ENCODE measurements at places on chromosomes 11 and 22.
A peak's percentile ranks its signal among the peaks of the same experiment; 100 is the strongest.

DNA sequence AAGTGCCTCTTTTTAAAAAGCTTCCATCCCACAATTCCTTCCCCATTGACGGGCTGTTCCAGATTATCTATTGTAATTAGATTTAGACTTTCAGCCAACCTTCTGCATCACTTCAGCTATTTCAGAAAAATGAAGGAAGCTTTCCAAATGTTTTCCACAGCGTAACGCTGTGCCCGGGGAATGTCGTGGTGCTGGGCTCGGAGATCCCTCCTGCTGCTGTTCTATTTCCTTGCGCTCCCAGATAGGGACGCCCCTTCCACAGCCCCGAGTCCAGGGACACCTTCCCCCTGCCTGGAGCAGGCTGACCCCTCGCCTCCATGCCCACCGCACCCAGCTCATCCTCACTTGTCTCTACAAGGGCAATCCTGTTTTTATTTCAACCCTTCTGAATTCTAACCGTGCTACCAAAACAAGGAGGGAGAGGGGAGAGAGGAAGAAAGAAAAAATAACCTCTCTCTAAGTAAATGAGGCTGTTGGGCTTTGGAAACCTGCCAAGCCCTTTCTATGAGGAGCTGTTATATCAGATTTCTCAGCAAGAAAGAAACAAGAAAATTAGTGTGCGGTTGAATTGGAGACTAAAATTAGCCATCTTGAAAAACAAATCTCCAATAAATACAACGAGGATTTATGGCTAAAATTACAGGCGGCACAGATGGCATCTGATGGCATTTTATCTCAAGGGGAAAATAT is 366.9 kb downstream of the BRD1 start:
- no peak for DNase-seq

GRCh38 chr11:50412832-50413231 is 380.2 kb downstream of the OR4C45 start:
- DNase-seq: no peak

DNA sequence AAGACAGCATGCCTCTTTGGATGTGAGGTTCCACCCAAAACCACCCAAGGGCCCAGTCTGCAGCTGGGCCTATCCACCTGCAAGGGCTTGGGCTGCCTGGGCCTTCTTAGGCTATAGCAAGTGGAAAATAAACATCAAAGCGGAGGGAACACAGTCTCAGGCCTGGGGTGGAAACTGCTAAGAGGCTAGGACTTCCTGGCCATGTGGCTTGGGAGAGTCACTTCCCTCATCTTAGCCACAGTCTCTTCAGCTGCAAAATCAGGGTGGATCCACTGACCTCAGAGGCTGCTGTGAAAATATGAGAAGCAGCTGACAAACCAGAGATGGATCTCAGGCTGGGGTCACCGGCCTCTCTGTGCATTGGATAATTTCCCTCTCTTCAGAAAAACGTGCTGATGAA is 30.6 kb upstream of the TFIP11 start:
- DNase-seq: no peak

GRCh38 chr11:77379934-77380333 is 78.4 kb upstream of the GDPD4 start:
- no peak for DNase-seq

- no peak for DNase-seq
Measured at GRCh38 chr11:843818-844692, 1.4 kb downstream of the TSPAN4 start.

DNA sequence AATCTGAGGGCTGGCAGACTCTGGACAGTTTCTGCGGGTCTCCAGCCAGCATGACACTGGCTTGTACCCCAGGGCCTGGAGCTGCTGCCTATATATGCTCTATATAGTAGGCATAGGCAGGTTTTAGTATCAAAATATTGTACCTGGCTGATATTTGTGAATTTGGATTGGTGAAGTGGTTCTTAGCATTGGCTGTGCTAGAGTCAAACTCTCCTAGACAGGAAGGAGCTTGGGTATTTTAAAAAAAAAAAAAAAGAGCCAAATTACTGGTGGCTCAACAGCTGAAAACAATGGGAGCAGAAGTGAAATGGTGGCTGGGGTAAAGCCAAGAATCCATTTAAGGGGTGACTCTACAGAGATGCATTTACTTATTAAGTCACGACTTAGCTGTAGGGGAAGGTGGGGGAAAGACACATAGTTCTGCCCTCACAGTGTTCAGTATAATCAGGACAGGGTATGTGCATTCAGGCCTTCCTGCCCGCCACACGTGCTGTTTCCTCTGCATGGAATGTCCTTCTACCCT is 11.0 kb upstream of the MTFP1 start:
- no peak for DNase-seq

- no peak for DNase-seq
Measured at GRCh38 chr11:71930556-71931244, 1.9 kb downstream of the RNF121 start.

DNA sequence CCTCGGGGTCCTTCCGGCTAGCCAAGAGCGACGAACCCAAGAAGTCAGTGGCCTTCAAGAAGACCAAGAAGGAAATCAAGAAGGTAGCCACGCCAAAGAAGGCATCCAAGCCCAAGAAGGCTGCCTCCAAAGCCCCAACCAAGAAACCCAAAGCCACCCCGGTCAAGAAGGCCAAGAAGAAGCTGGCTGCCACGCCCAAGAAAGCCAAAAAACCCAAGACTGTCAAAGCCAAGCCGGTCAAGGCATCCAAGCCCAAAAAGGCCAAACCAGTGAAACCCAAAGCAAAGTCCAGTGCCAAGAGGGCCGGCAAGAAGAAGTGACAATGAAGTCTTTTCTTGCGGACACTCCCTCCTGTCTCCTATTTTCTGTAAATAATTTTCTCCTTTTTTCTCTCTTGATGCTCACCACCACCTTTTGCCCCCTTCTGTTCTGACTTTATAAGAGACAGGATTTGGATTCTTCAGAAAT is 1.9 kb upstream of the GCAT start:
- no peak for DNase-seq

GRCh38 chr11:1852877-1853276 is at the start of gene LSP1:
Gene LSP1, plus strand, starts transcription at chr11:1853084. Its CDS starts 61 bp downstream, at chr11:1853145.
- peak; percentile 59 for DNase-seq

DNA sequence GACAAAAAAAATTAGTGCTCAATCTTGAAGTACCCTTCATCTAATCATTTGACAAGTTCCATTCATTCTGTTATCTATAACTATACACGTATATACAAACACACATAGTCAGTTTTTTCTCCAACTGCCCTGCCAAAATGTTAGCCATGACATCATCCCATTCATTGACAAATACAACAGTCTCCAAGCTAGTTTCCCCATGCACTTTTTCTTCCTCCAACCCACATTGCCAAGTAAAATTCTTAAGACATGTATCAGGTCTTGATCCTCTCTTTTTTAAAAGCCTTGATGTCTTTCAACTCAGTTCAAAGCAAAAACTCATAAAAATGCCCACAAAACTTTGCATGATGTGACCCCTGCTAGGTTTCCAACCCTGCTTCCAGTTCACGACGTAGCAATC is 58.1 kb downstream of the DDI1 start:
- DNase-seq: no peak

DNA sequence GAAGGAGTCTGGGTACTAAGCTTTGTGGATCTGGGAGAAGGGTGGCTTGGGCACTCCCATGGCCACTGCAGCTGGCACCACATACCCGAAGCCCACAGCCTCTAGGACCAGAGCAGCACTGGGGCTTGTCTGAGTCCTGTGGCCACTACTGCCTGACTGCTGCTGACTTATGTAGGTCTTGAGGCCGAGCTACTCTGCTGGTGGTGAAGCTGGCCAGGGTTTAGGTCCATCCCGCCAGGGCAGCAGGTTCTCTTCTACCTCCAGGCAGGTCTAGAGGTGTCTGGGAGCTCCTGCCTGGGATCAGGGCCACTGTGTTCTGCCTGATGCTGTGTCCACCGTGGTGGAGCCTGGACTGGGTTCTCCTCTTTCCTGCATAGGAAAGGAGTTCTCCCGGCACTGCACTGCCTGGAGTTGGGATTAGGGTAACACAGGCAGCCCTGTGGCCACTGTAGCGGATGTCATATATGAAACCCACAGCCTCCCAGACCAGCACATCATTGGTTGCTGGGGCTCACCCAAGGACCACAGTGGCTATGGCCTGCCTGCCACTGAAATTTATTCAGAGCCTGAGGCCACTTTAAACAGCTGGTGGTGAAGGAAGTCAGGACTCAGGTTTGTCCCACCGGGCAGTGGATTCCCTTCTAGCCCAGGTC is 109.8 kb upstream of the SERPIND1 start:
- no peak for DNase-seq

DNA sequence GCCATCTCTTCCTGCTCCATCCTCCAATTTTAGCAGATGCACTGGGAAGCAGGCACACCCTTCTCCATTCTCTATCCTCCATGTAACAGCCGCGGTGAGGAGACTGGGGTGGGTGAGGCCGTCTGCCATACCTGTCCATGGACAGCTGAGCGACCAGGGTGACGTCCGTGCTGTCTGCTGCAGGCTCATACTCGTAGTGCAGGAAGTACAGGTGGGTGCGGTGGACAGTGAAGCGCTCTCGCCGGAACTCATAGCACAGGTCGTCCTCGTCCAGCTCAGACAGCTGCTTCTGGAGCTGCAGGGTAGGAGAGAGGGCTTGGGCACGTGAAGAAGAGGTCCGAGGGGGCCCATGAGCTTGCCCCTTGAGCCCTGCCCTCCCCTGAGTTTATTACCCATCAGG is 257.8 kb upstream of the SYN3 start:
- DNase-seq: no peak

DNA sequence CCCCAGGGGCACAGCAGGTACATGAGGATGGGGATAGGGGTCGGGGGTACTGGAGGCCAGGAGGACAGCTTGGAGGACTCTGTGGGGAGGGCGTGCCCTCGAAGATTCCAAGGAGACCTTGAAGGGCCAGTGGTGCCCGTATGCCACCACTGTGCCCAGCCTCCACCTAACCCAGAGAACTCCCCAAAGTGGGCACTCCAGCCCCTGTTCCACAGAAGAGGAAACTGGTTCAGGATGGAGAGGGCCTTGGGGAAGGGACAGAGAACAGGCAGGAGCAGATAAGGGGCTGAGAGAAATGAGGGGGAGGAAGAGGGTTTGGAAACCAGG is 2.2 kb upstream of the PHLDA2 start:
- DNase-seq: no peak

- DNase-seq: no peak
Measured at GRCh38 chr22:44793506-44794172, 41.3 kb downstream of the ARHGAP8 start.

GRCh38 chr22:40512426-40513136 is 123.9 kb downstream of the MRTFA start:
- DNase-seq: no peak

DNA sequence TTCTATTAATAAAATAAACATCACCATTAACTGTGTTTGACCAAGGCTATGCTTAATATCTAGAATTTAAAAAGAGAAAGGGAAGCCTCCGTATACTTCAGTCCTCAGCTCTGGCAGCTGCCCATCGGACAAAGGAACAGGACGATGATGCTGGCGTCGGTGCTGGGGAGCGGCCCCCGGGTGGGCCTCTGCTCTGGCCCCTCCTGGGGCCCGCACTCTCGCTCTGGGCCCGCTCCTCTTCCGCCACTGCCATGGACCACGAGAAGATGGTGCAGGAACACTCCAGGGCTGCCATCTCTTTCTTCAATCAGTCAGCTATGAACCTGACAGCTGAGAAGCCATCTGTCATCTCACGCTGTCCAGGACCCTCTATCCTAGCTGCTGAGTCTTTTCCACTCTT is 25.3 kb downstream of the PDHX start:
- no peak for DNase-seq

DNA sequence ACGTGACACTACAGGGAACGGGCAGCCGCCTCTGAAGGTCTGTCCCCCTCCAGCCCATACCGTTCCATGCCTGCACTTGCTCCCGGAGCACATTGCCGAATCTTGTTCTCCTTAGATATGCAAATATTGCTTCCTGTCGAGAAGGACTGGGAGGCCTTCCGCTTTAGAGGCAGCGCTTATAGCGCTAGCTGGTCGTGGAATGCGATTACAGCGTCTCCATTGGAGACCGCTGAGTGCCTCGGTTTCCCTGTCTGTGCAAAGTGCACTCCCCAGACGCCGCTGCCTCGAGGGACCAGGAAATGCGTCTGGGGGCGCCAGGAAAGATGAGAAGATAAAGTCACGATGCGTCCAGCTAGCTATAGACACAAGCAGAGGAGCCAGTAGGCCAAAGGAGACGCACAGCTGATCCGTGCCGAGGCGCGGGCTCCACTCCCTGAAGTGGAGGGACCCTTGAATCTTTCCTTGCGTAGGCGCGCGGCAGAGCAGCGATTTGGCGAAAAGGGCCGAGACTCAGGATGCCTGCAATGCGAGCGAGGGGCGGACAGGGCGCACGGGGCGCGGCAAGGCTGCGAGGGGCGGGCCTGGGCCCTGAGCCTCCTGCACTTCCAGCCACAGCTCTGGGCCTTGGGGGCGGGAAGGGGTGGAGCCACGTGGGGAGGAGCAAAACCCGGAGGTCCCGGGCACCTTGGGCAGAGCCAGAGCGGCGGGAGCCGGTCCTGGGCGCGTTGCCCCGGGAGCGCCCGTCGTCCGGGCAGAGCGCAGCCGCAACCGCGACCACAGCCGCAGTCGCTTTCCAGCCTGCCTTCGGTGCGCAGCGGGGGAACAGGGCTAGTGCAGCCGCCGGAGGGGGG is at the start of gene RASSF10:
TSS of gene RASSF10 (plus strand) at position 692 of the 851 bp plus-strand sequence. CDS start 261 bp downstream, outside the sequence.
- no peak for DNase-seq

GRCh38 chr11:70605846-70606245 is 207.5 kb downstream of the CTTN start:
- no peak for DNase-seq

DNA sequence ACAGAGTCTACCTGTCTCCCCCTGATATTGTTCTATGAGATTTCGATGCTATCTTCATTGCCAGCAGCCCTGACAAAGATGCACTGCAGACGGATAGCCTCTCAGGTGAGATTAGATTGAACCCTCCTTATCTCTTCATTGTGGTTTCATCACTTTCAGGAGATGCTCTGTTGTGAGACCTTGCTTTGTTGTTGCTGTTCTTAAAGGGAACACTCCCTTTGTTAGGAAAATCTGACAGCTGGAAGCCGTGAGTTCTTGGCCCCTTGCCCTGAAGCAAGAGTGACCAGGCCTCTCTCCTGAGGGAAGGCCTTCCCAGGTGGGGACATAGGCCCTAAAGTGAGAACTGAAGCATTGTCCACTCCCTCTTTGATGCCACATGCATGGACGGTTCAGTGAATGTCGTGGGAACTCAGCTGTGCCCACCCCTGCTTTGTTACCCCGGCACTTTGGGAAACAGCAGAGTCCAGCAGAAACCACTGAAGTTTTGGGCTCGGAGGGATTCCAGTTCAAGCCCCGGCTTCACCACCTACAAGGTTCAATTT is 976.1 kb downstream of the TBC1D22A start:
- no peak for DNase-seq

Measured in esophagus squamous epithelium (tissue), 5 donors.